GM12878 (cell line): ENCODE measurements at places on chromosomes 1 and 21.

- DNase-seq: no peak
Observed at GRCh38 chr1:171790318-171790717, 8.9 kb downstream of the METTL13 start.

DNA sequence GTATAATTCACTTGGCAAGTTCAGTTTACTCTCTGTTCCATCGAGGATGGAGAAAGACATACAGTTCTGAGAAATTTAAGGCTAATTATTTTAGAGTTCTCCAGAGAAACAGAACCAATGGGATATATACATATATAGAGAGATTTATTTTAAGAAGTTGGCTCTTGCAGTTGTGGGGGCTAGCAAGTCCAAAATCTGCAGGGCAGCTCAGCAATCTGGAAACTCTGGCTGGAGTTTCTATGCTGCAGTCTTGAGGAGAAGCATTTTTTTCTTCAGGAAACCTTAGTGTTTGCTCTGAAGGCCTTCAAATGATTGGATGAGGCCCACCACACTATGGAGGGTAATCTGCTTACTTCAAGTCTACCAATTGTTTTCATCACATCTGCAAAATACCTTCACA, 34.6 kb downstream of the TRAF5 start:
- no peak for DNase-seq

DNA sequence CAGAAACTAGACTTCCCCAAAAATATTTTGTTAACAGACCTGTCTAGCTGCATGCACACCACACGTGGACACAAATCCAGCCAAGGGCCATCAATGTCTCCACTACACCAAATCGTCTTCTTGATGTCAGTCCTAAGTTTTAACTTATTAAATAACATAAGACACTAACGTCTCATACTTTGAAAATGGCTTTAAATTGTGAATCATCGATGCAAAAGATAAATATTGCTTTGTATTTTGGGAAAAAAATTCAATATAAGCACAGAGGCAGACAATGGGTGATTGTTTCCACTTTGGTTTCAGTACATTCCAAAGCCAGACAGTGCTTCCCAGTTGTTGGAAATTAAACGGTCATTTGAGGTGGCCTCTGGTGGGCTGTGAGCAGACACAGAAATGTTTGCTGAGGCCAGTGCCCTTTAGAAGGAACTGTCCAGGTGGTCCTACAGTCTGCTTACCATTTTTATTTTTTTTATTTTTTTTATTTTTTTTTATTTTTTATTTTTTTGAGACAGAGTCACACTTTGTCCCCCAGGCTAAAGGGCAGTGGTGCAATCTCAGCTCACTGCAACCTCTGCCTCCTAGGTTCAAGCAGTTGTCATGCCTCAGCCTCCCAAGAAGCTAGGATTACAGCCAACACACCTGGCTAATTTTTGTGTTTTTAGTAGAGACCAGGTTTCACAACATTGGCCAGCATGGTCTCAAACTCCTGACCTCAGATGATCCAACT, 1.8 kb upstream of the KIAA2013 start:
- DNase-seq: no peak

GRCh38 chr1:166907763-166908162, 31.7 kb upstream of the TADA1 start:
- peak; percentile 17 for DNase-seq

- peak; percentile 46 for DNase-seq
Observed at GRCh38 chr1:111332190-111332589, 41.5 kb downstream of the CHIA start.

DNA sequence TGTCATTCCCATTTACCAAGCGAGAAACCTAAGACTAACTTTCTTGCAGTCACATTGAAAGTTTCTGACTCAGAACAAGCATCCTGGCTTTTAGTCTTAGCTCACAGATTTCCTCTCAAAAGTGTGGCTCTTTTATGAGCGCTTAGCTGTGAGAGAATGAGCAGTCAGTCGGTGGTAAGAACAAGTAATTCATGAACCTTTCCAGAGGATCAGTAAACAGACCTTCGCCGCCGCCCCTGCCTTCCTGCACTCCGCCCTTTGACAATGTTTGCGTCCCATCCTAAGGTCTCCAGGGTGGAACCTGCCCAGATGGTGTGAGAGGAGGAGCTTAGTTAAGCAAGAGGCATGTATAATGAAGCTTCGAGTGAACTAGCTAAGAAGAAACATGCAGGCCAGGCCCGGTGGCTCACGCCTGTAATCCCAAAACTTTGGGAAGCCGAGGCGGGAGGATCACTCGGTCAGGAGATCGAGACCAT, 142.4 kb downstream of the GLUL start:
- DNase-seq: peak; percentile 42

DNA sequence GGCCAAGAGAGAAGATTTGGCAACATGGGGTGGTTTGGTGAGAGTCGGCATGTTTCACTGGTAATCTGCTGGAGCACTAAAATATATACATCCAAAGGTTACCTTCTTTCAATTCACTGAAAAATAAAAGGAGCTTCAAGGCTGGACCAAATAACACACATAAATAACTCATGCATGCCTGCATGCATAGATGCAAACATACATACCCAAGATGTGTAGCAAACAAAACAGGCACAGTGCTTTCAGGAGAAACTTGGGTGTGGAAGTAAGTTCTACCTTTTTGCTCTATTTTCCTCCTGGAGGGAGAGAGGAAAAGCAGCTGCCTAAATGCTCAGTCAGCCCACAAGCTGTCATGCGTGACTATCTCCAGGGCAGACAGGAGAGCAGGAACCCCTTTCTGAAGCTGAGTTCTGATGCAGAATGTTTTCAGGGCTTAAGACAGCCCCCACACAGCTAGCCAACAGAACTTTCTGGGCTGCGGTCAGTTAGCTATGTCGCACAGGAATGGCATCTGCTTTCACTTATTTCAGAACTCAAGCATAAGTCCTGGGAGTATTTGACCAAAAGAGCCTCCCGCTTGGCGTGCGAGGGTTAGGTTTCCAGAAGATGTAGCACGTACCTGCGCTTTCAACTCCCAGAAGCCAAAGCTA, 166.2 kb downstream of the TOMM20 start:
- peak; percentile 91 for DNase-seq

GRCh38 chr1:86965827-86966182, 51.4 kb downstream of the HS2ST1 start:
- peak; percentile 17 for DNase-seq

- no peak for DNase-seq
Observed at GRCh38 chr1:37432716-37433115, 41.7 kb upstream of the ZC3H12A start.

DNA sequence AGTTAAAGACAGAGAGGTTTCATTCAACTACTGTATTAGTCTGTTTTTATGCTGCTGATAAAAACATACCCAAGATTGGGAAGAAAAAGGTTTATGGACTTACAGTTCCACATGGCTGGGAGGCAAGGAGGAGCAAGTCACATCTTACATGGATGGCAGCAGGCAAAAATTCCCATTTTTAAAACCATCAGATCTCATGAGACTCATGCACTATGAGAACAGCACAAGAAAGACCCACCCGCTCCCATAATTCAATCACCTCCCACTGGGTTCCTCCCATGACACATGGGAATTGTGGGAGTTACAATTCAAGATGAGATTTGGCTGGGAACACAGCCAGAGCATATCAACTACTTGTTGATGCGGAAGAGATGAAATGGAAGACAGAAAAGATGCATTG, 9.2 kb downstream of the GPR161 start:
- DNase-seq: no peak

GRCh38 chr1:232917053-232917452, 33.4 kb upstream of the NTPCR start:
- no peak for DNase-seq

DNA sequence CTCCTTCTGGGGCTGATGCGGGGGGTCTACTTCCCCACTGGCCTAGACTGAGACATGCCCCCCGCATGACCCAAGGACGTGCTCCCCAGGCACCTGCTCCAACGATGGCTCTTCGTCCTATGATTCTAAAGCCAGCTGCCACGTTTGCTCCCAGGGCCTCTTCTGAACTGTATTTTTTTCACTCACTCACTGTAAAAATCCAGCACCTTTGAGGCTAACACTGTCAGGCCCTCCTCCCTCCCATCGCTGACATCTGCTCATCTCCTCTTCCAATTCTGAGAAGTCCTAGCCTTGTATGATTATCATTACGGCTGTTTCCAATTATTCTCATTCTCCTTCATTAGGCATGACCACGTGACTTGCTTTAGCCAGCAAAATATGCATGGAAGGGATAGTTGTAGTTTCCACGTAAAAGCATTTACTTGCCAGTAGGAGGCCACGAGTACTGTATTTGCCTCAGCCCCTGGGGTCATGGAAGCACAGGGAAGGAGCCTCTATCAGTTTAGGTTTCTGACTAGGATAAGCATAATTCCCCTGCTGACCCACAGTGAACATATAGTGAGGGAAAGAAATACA, 19.1 kb upstream of the EDN2 start:
- no peak for DNase-seq

GRCh38 chr1:113683384-113684152, 75.7 kb downstream of the PHTF1 start:
- DNase-seq: no peak

DNA sequence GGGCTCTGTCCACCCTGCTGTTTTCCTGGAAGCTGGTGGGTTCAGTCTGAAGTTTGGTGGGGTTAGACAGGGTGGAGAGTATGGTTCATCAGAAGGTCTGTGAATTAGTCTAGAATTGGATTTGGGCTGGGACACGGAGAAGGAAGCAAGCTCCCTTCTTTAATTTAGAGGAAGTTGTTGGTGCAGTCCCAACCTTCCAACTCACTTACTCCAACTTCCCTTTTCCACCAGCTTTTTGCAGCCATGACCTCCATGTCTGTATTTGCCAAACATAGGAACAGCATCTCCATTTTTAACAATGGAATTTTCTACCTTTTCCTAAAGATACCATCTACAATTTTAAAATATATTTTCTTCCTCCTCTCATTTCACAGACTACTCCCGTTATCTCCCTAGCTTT, 28.5 kb upstream of the PRELP start:
- no peak for DNase-seq

GRCh38 chr1:28510970-28511440, 5.2 kb downstream of the RCC1 start:
- no peak for DNase-seq

- DNase-seq: no peak
Observed at GRCh38 chr1:113904293-113904673, 316 bp downstream of the AP4B1 start.

- no peak for DNase-seq
Observed at GRCh38 chr1:94986783-94987182, 59.9 kb upstream of the CNN3 start.

GRCh38 chr1:47646676-47647075, 208.8 kb downstream of the FOXD2 start:
- no peak for DNase-seq

DNA sequence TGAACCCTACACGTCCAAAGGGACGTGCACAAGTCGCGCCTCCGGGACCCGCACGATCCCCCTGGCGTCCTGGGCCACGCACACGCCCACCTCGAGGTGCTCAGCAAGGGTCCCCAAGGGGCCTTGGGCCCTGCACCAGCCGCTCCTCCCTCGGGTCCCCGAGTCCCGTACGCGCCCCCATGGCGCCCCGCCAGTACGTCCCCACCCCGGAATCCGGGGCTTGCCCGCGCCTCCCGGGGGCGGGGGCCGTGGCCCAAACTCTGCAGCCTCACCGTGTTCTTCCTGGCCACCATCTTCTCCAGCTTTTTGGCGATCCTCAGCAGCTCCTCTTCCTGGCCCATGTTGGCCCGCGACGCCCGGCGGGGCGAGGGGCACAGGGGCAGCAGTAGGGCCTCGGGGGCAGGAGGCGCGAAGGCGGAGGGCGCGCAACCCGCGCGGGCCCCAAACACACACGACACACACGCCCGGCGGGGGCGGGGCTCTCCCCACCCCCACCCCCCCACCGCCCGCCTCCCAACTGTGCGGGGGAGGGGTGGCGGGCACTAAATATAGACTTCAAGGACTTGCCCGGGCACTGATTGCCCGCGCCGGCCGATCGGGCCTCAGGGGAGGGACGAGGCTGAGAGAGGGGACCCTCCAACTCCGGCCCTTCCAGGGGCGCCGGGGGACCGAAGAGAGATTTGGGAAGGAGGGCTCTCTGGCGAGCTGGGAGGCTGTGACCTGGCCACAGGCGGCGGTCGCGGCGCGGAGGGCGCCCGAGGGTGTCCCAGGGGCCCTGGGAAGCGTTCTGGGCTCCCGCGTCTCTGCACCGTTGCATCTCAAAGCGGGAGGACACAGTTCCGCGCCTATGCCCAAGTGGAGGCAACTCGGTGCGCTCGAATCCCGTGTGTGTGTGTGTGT, at the start of gene TCEA3:
TCEA3 (minus strand) TSS at position 456 of the 900 bp plus-strand sequence; CDS start at position 341, 115 bp downstream.
- no peak for DNase-seq

DNA sequence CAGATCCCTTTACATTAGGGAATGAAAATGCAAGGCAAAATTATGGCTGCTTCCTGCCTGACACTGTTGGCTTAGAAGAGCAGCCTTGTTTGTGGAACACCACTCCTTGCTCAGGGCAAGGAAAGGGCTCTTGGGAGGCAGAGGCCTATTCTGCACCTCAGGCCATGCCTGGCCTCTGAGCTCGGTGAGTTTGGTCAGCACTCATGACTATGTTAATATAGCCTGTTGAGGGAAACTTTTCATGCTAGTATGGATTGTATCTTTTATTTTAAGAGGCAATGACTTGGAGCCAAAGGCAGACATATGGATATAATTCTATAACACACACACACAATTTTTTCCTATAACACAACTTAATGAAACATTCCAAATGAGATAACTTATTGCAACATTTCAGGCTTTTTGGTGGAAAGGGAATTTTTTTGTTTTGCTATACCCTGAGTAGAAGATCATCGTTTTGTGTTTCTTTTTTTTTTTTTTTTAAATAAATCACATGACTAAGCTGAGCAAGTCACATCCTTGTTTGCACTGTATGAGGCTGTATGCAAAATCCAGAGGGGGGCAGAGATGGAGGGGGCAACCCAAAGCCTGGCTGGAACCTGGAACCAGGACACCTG, 5.6 kb upstream of the YRDC start:
- no peak for DNase-seq

DNA sequence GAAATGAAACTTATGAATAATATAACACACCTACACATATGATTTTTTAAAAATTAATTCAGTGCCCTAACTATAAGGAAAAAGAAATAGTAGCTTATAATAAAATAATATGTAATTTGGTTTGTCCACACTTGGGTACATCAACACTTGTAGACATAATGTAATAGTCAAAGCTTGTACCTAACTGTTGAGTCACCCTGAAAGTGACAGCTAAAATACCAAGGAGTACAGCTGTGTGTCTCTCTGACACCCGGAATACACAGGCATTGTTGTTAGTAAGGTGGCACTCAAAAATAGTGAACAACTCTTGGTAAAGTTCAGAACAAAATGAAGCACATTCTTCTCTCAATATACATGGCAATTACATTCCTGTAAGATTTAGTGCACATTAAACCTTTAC, 243.4 kb downstream of the TRABD2B start:
- DNase-seq: no peak

DNA sequence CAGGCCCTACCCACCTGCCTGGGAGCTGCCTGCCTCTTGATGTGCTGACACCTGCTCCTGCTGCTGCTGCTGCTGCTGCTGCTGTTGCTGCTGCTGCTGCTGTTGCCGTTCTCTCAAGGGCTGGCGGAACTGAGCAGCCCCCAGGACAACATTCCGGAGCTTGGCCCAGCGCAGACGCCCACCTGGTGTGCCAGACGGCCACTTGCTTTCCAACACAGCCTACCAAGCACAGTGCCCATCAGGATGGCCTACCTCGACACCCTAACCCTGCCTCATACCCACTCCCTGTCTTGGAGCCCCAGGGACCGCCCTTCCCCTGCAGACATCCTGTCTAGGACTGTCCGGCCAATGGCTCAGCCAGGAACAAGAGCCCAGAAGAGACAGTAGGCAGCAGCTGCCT, 11.8 kb downstream of the DENND4B start:
- DNase-seq: no peak
